Natural killer cell treated with Interleukin-12 subunit alpha and Interleukin-12 subunit beta and Interleukin-15 and Interleukin-18, amount 100 ng/mL, for 72 hours (primary cell): ENCODE measurements at places on chromosomes 5 and 9. TPM values are rescaled to one million over a fixed set of nuclear protein-coding genes. Genes with fewer than 3 reads are reported as not detected.
A peak's percentile ranks its signal among the peaks of the same experiment; 100 is the strongest.

The FBXL7 gene
- total RNA-seq, result not detected

The ANKRD55 gene
- total RNA-seq, result not detected

The IFNB1 gene
- total RNA-seq, result not detected

The TTF1 gene
- total RNA-seq, result 29.2 TPM

GRCh38 chr9:106393226-106393625 is 469.7 kb upstream of the ZNF462 start:
- H3K27ac ChIP-seq, result no peak overlapping the region
- H3K27me3 ChIP-seq, result no peaks in the 10 kb centered on the region
- H3K4me3 ChIP-seq, result no peak overlapping the region
- peaks cover 6% of the 10 kb centered on the region for H3K36me3 ChIP-seq
- DNase-seq, result no peak

- DNase-seq, result peak; percentile 72
- no peak overlapping the region for H3K4me3 ChIP-seq
- H3K27me3 ChIP-seq, result no peaks in the 10 kb centered on the region
- no peaks in the 10 kb centered on the region for H3K4me1 ChIP-seq
- H3K36me3 ChIP-seq, result peaks cover 12% of the 10 kb centered on the region
- no peak overlapping the region for H3K27ac ChIP-seq
These were observed 13.5 kb downstream of the MOCS2 start for GRCh38 chr5:53095931-53096525.

DNA sequence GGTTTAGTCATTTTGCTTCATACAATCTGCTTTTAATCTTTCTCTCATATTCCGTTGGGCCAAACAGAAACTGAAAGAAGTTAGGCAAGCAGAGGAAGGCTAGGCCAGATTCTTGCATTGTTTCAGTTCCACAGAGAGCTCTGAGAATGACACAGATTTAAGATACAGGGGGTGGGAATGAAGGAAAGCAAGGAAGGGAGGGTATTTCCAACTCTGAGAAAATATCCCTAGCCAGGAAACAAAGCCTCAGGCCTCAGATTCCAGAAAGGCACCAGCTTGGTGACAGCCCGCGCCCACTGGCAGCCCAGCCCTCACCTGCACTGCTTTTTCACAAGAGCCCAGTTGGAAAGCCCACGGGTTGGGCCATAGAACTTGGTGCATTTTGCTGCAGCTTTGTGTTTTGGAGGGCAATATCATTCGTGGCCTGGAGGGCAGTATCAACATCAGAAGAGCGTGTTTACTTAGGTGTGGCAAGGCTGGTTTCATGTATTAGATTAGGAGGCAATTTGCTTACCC is 63.5 kb downstream of the ENC1 start:
- H3K27ac ChIP-seq, result peak overlapping the region; percentile 84
- H3K36me3 ChIP-seq, result no peaks in the 10 kb centered on the region
- H3K27me3 ChIP-seq, result no peaks in the 10 kb centered on the region
- peaks cover 38% of the 10 kb centered on the region for H3K4me1 ChIP-seq
- H3K4me3 ChIP-seq, result peak overlapping the region; percentile 75

- H3K4me3 ChIP-seq, result no peak overlapping the region
- H3K27ac ChIP-seq, result no peak overlapping the region
- H3K4me1 ChIP-seq, result no peaks in the 10 kb centered on the region
- no peaks in the 10 kb centered on the region for H3K27me3 ChIP-seq
These were observed 262.7 kb downstream of the YTHDC2 start for GRCh38 chr5:113776168-113776567.

- peak; percentile 70 for DNase-seq
- no peak overlapping the region for H3K27ac ChIP-seq
- peaks cover 13% of the 10 kb centered on the region for H3K27me3 ChIP-seq
- no peak overlapping the region for H3K4me3 ChIP-seq
These were observed 39.8 kb upstream of the RANBP6 start for GRCh38 chr9:6055216-6055615.

- no peaks in the 10 kb centered on the region for H3K36me3 ChIP-seq
- peaks cover 32% of the 10 kb centered on the region for H3K4me1 ChIP-seq
- no peak overlapping the region for H3K4me3 ChIP-seq
- no peaks in the 10 kb centered on the region for H3K27me3 ChIP-seq
These were observed 12.5 kb downstream of the MAPKAP1 start for GRCh38 chr9:125694478-125694877.

GRCh38 chr5:181037365-181037861 is 2.7 kb upstream of the BTNL9 start:
- H3K27me3 ChIP-seq, result peaks cover 30% of the 10 kb centered on the region
- H3K36me3 ChIP-seq, result no peaks in the 10 kb centered on the region
- no peak overlapping the region for H3K27ac ChIP-seq
- H3K4me1 ChIP-seq, result no peaks in the 10 kb centered on the region
- DNase-seq, result no peak
- H3K4me3 ChIP-seq, result no peak overlapping the region

- H3K27ac ChIP-seq, result no peak overlapping the region
- peaks cover 5% of the 10 kb centered on the region for H3K4me1 ChIP-seq
- H3K27me3 ChIP-seq, result no peaks in the 10 kb centered on the region
These were observed 173.0 kb downstream of the GIN1 start for GRCh38 chr5:102946971-102947370.

- H3K27me3 ChIP-seq, result peaks cover 16% of the 10 kb centered on the region
- no peaks in the 10 kb centered on the region for H3K4me1 ChIP-seq
- H3K27ac ChIP-seq, result no peak overlapping the region
These were observed 60.0 kb downstream of the DMAC1 start for GRCh38 chr9:7739595-7739994.
